ENCODE measurements at places on chromosomes 7 and 10.

DNA sequence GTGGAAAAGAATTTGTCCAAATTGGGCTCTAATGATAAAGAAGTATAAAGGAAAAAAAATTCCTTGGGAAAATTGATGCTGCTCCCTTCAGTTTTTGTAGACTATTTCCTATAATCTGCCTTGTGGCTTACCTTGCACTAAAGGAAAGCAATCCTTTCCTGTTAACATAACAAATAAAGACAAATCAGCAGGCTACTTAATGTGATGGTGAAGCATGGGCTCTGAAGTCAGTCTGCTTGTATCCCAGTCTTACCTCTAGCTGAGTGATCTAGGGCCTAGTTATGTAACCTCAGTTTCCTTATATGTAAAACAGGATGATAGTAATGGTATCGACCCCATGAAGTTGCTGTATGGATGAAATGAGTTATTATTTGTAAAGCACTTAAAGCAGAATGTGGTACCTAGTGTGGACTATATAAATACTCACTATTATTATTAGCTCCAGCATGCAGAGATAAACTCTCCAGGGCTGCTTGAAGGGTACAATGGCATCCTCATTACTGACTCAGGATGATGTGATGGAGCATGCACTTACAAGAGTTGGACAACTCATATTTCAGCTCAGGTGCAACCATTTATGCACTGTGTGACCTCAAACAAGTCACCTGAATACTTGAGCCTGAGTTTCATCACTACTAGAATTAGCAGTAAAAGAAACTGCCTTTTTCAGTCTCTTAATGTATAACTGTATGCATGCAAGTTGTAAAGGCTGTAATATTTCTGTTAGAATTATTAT is 156.1 kb downstream of the DKK1 start:
- DNase-seq, result no peak

GRCh38 chr7:25849500-25850184 is 302.4 kb upstream of the NFE2L3 start:
- no peak for DNase-seq

GRCh38 chr10:14585287-14586193 is 189.2 kb downstream of the FAM107B start:
- no peak for DNase-seq

GRCh38 chr7:106243893-106244292 is 40.9 kb downstream of the NAMPT start:
- DNase-seq, result no peak

DNA sequence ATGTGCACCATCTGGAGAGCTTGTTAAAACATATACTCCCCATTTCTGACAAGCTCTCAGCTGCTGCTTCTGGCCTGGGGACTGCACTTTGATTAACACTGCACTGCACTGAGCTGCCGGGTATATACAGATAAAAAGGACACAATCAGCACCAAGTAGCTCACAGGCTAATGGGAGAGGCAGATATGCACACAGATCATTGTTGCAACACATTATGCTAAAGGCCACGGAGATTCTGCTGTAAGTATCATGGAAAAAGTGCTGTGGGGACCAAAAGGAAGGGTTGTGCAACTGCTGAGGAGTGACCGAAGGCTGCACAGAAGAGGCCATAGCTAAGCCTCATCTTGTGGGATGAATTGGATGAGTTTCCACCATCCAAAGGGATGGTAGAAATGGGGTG is 455.2 kb downstream of the SORCS3 start:
- DNase-seq, result no peak

DNA sequence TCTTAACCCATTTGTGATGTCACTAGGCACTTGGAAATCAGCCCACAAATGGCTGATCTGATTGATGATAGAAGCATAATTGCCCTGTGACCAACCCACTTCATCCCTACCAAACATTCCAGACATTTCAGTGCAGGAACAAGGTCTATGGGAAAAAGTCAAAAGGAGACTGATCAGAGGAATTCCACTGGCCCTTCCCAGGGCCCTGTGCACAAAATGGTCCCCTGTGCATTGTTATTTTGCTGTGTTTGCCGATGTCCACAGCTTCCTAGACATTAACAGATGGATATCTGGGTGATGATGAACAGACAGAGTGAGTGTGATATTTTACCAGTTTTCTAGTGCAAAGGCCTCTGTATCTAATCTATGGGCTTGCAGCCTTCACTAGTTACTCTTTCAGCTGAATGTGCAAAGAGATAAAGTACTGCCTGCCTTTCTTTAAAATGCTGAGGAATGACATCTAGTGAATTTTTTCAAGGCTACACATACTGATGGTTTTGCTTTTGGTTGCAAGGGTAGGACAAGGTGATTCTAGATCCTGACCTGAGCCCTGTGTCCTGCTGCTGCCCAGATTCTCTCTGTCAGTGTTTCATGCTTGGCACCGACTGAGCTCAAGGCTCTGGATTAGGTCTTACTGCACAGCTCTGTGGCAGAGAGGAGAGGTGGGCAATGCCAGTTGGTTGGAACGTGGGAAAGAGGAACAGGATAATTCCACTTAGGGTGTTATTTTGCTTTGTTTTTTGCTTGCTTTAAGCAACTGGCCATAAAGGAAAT is 55.4 kb downstream of the CALD1 start:
- DNase-seq, result no peak

DNA sequence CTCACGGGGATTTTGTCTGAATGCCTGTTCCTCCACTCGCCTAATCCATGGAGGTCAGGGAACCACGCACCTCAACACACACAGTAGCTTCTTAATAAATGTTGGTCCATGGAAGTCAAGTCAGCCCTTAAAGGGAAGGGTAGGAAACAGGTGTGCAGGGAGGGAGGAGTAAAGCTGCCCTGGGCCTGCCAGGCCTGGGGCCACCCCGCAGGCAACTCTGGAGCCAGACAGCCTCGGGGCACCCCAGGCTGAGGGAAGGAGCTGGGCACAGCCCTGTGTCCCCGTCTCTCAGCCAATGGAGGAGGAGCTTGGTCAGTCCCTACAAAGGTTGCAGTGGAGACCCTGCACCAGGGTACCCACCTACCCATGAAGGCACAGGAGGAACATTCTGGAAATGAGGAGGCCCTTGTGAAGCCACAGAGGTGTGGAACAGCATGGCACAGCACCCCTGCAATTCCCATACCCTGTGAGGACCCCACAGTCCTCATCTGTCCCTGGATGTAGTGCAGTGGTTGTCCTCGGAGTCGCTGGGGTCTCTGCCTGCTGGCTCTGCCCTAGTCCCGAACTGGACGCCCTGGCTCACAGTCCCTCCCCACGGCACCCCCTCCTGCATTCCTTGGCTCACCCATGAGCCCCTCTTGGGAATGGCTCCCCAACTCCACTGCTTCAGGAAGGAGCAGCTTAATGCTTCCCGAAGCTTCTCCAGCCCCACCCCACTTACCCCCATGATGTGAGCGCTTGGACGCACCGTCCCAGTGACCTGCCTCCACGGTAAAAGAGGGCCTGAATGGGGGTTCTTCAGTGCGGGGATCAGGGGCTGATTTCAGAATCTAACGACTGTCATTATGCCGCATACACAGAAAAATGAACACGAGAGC is 79.2 kb upstream of the INSIG1 start:
- no peak for DNase-seq

GRCh38 chr7:128915271-128915819 is 4.8 kb upstream of the KCP start:
- DNase-seq, result no peak

- DNase-seq, result no peak
Measured at GRCh38 chr10:131944976-131945695, 36.6 kb downstream of the BNIP3 start.

- DNase-seq, result peak; percentile 85
Measured at GRCh38 chr7:138886501-138886917, 88.5 kb upstream of the ATP6V0A4 start.

DNA sequence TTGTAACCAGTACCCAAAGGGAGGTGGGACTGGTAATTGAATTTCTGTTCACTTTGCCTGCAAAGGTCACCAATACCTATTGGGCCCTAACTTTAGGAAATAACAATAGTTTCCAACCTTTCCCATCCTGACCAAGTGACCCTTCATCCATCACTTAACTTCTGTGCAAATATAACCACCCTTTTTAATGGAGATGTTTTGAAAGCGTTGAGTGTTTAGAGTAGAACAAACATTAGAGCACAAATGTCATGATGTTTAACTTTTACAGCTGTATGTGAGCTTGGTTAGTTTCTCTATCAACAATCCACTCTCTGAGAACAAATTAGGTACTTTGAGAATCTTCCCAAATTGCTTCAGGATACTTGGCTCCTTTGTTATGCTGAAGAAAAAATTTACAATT is 66.4 kb downstream of the MET start:
- DNase-seq, result no peak

GRCh38 chr10:117311261-117311660 is 64.0 kb downstream of the PDZD8 start:
- DNase-seq, result no peak

DNA sequence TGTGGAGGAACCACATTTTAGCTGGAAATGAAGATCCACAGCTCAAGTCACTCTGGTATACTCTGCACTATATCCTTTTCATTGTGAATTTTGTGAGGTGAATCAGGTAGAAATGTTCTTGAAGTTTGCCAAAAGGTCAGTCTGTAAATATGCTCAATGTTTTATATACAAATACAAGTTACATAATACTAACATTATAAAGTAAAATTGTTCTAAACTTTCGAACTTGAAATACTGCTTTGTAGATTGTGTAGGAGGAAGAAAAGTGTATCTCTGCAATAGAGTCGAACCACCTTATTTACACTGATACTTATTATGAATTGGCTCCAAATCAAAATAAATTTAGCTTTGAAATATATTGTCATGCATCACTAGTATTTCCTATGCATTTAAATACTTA is 7.0 kb downstream of the MIOS start:
- DNase-seq, result no peak

- DNase-seq, result no peak
Measured at GRCh38 chr10:69279110-69279509, 814 bp downstream of the HK1 start.

GRCh38 chr10:116972131-116972530 is 32.9 kb downstream of the SHTN1 start:
- DNase-seq, result no peak

DNA sequence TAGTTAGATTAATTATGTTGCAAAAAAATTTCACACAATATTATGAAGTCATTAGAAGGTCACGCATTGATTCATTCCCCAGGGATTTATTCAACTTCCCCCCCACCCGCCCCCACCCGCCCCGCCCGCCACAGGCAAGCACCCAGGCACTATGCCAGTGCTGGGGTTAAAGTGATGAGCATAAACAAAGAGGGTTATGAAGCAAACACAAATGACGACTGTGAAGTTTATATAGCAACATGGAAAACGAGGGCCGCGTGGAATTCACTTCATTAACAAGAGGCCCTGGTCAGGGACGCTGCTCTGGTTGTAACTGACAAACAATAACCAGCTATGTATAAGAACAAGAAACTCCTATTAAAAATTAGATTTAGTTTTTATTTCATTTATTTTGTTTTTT is 656.5 kb upstream of the COBL start:
- no peak for DNase-seq

GRCh38 chr7:120583899-120584586 is 273.9 kb downstream of the TSPAN12 start:
- no peak for DNase-seq

DNA sequence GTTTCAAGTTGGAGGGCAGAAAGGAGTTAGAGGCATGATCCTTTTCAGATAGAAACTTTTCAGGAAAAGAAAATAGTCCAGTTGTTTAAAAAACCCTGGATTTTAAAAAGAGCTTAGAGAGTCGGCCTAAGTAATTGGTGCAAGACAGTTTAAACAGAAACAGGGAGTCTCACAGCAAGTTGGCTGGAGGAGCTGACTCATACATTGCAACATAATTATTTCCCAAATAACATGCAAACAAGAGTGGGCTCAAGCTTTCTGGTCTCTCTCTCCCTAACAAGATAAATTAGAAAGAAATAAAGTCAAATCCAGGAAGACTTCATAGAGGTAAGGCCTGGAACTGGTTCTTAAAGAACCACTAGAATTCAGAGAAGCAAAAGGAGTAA is 100.3 kb upstream of the AGBL3 start:
- DNase-seq, result no peak

- no peak for DNase-seq
Measured at GRCh38 chr7:105212212-105212611, 176.5 kb downstream of the SRPK2 start.

GRCh38 chr10:47147186-47147585 is 152.8 kb upstream of the GDF10 start:
- no peak for DNase-seq

GRCh38 chr10:121860810-121861209 is 67.0 kb downstream of the ATE1 start:
- DNase-seq, result no peak

GRCh38 chr10:132888898-132889490 is 53.4 kb downstream of the CFAP46 start:
- no peak for DNase-seq

- no peak for DNase-seq
Measured at GRCh38 chr10:52318822-52319464, 4.9 kb downstream of the DKK1 start.

DNA sequence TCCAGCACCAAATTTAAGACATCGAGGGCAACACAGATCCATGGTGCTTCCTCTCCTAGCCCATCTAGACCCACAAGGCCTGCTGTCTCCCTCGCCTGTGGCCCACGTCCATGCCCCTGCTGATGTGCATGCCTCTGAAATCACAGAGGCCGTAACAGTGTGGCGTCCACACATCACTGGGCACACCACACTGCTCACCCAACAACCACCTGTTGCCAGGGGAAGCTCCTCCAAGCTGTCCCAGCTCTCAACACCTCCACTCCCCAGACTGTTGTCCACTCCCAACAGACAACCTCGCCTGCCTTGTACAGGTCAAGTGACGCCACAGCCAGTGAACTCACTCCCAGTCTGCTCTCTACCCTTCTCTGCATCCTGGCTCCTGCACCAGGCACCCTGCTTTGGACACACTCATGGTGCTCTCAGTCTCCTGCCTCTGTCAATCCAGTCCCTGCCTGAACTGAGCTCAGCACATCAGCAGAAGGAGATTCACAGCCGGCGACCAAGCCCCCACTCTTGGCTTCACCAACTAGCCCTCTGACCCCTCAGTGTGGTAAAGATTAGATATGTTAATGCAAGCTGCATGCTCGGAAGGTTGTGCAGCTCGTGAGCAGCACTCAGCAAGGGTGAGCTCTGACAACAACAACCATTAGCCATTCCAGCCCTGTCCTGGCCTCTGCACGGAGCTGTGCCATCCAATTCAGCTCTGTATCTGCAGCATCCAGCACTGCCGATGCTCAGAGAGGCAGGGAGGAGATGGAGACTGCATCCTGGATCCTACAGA is 197.0 kb downstream of the TNS3 start:
- DNase-seq, result no peak

DNA sequence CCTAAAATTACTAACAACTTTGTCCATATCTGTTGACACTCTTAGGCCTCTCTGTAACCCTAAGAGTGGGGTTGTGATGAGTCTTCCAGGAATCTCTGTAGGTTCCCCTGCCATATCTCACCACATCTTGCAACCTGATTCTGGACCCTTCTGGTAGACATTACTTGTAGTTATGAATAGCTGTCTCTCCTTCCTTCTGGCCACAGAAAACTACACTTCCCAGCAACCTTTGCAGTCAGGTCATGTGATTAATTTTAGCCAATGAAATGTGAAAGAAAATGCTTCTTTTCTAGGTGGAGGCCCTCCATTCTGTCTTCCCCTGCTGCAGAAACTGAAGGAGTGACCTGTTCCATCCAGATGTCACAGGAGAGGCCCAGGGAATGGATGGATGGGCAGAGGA is 147.6 kb upstream of the AOAH start:
- DNase-seq, result no peak

GRCh38 chr7:106862317-106863089 is 2.6 kb upstream of the PIK3CG start:
- no peak for DNase-seq

GRCh38 chr7:35725280-35725680 is 30.3 kb upstream of the HERPUD2 start:
- DNase-seq, result peak; percentile 63

- DNase-seq, result no peak
Measured at GRCh38 chr7:42627626-42628025, 284.2 kb downstream of the C7orf25 start.

Data from T-helper 2 cell (primary cell).